NCI-H226 (cell line): ENCODE measurements at places on chromosomes 2 and 18.
A peak's percentile ranks its signal among the peaks of the same experiment; 100 is the strongest.

DNA sequence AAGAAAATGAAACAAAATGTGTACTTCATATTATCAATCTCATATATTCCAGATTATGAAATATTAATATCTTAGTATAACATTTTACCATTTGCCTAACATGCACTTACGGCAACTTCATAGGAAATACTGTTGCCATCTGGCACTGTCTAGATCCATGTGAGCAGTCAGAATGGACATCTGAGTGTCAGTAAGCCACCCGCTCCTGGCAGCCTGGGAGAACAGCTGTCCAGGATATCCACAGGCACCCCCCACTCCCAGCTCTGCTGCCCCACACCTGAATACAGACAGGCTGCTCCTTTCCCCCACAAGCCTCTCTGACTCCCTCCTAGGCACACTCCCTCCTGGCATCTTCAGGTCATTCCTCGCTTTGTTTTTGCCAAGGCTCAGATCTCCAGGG lies 127.0 kb downstream of the GAREM1 start:
- DNase-seq = no peak

GRCh38 chr2:218746470-218746795 lies 35.5 kb upstream of the CYP27A1 start:
- no peak for DNase-seq

DNA sequence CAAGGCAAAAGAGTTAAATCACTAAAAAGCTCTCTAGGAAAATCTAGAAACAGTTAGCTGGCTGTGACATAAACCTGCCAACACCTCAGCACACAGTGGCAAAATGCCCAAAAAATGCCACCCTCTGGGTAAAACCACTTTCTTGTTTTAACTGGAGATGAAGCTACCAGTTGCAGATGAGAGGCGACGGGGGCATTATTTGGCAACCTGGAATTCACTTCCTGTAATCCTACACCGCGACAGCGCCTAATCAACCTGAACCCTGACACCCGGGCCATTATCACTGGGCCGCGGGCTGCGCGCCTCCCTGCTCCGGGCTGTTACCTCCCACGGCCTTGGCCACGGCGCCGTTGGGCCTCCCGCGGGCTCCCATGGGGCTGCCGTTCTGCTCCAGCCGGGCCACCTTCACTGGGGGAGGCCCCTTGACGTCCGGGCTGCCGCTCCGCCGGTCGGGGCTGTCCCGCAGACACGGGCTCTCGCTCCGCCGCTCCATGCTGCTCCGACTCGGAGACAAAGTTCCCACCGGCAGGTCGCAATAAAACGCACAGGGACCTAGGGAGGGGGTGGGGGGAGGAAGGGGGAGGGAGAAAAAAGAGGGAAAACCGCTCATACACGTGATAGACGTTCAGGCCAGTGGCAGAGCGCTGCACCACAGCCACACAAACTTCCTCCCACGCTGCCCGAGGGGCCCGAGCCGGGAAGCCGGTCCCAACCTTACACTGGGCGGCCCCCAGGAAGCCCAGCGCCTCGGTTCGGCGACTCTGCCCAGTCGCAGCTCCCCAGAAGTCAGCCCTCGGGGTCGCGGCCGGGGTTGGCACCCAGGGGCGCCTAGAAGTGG lies 2.0 kb downstream of the SATB2 start:
- DNase-seq = peak; percentile 43

DNA sequence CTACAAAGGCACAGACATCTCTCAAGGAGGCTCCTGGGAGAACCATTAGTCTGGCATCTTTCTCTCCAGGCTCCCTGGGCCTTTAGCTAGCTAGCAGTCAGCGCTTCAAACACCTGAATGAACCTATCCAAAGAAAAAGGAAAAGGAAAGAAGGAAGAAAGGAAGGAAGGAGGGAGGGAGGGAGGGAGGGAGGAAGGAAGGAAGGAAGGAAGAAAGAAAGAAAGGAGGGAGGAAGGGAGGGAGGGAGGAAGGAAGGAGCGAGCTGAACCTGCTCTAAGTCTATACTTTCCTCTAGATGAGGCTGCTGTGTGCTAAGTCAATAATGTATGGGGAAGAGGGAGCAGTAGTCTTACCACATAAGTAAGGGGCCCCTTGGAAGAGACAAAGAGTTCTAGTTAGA lies 5.1 kb upstream of the BCL11A start:
- no peak for DNase-seq
